ENCODE measurements at places on chromosomes 1 and 21.
A peak's percentile ranks its signal among the peaks of the same experiment; 100 is the strongest.

GRCh38 chr1:201208236-201208635 lies 17.6 kb downstream of the IGFN1 start:
- DNase-seq = no peak

DNA sequence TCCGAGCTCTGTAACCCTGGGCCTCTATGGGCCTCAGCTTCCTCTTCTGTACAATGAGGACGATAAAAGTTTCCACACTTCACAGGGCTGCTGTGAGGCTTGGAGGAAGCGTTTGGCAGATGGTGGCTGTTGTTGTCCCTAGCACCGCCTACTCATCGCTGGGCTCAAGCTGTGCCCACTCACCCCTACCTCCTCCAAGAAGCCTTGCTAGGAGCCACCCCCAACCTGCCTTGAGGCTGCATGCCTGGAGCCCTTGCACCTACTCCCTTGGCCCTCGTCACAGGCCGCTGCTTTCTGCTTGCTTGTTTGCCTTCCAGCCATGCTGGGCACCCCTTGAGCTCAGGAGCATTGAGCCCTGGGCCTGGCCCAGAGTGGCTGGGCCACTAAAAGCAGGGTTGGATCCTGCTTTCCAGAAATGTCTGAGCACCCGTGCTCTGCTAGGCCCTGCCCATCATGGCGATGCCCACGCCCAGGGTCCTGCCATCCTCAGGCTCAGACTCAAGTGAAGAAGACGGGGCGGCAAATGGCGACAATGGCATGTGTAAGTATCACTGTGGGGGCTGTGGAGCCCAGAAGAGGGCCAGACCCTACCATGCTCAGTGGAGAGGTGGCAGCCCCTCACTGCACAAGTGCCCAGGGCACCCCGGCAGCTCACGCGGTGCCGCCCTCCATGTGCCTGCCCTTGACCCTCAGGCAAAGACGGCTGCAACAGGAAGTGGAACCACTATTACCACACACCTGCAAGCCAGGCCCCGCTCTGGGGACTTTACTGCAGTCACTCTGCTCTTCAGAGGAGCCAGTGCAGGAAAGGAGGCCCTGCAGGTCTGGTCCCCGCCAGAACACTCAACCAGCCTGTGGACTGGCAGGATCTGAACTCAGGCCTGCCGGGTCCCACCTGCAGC lies 9.5 kb downstream of the SH3BGRL3 start:
- DNase-seq = no peak

GRCh38 chr1:10316752-10317151 lies 82.1 kb upstream of the PGD start:
- DNase-seq = no peak

DNA sequence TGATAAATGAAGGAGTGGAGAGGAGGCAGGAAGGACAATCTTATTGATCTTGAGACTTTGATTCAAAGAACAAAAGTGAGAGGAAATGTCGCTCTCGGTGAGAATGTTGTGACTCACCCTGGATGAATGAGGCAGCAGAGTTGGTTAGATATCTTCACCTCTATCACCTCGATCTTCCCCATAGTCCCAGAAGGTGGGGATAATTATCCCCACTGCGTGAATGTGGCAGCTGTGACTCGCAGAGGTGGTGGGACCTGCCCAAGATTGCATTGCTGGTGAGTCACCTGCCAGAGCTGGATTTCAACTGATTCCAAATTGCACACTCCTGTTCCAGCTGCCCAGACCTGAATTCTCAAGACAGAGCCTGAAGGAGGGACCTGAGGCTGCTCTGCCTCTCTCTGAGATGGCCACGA lies 105.0 kb downstream of the MATN1 start:
- DNase-seq = no peak

DNA sequence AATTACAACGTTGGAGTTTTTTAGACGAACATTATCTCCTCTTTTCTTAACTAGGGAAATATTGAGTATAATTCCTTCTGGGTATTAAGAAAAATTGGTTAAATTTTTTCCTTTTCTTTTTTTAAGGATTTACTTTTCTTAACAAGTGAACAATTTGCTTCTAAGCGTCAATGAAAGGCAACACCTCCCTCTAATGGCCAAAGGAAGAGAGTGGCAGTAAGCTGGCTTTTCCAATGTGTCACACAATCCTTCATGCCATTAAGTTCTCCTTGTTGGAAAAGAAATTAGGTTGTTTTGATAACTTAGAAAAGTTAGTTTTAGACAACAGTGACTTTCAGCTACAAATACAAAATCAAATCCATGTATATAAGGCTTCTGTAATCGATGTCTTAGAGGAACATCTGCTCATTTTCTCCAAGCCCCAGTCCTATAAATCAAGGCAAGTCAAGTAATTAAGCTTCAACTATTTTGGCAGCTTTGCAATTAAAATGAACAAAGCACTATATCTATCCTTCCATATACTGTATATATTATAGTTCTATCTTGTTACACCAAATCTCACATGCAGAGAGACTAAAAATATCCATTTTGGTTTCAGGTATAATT lies 62.8 kb downstream of the EDEM3 start:
- peak; percentile 64 for DNase-seq

DNA sequence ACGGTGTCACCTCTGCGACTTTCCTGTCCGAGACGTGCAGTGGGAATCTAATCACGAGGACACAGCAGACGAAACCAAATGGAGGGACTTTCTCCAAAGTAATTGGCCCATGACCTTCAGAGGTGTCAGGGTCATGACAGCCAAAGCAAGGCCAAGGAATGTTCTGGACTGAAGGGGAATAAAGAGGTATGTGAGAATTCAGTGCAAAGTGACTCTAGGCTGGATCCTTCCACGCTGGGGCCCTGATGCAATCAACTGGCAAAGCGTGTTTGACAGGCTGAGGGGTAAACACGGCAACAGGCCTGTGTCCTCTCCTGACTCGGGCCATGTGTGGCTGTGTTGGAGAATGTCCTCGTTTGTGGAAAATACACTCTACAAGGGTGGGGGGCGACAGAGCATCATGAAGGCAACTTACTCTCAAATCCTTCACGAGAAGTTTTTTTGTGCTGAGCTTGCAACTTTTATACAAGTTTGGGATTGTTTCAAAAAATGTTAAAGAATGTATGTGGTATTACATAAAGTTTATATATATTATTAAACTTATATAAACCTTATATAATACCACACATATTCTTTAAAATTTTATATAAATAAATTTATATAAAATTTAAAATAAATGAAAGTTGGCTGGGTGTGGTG lies 1.7 kb downstream of the CFAP74 start:
- no peak for DNase-seq

- DNase-seq = peak; percentile 11
Measured at GRCh38 chr1:18805925-18806849, 53.3 kb downstream of the TAS1R2 start.

GRCh38 chr1:222243902-222244301 lies 304.0 kb downstream of the HHIPL2 start:
- no peak for DNase-seq

DNA sequence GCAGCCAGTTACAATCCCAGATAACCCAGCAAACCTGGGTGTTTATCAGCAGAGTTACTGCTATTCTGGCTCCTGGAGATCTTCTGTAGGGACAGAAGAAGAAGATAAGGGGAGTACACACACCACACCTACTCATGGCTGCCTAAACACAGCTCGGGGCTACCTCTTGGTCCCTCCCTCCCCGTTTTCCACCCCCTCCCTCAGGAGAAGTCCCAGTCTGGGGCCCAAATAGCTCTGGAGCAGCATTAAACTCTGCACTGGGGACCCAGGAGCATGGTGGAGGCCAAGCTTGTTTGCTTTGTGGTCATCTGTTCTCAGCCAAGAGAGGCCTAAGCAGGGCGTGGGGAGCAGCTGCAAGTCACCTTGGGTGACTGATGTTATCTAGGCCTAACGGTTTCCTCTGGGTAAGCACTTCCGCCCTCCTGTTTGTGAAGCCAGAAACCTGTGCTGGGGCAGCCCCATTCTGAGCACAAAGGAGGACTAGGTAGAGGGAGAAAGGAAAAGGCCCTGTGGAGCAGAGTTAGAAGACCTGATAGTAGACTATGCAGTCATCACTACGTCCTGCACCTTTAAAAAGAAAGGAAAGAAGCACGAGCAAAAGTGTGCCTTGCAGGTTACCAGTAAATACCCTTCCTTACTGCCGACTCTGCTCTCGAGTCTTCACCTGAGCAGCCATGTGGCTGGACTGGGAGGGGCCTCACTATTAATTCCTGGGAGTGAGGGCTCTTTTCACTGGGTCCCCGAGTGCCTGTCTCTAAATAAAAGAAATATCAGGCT lies 2.0 kb upstream of the RCSD1 start:
- no peak for DNase-seq

- no peak for DNase-seq
Measured at GRCh38 chr1:55213151-55213884, 1.8 kb downstream of the USP24 start.

GRCh38 chr1:187237542-187237941 lies 408.8 kb downstream of the PLA2G4A start:
- peak; percentile 15 for DNase-seq

Measured in fibroblast of skin of back (primary cell).